ENCODE measurements at places on chromosomes 5 and 9.

DNA sequence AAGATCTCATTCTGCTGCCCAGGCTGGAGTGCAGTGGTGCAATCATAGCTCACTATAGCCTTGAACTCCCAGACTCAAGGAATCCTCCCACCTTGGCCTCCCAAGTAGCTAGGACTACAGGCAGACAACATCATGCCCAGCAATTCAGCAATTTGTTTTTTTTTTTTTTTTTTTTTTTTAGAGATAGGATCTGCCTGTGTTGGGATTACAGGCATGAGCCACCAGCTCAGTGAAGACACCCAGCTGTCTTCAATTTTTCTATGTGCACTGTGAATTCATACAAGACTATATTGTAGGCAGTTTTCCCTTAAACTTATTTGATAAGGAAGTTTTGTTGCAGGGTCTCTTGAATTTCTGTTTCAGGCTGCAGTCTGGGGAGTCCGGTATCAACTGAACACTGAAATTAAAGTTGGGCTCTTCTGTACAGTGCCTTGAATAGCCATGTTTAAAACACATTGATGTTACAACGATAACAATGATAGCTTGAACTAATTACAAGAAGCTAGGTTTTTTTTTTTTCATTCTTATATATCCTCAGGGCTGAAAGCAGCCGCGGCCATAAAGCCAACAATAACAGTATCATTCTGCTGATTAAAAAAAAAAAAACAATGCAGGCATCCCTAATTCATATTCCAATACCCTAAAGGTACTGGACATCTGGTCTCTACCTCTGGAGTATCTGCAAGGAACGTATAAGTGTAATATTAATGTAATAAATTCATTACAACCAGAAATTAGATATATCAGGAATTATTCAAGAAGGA, 63.5 kb downstream of the MPDZ start:
- no peak for DNase-seq

- DNase-seq: no peak
These were observed 118.7 kb upstream of the BOD1 start for GRCh38 chr5:173735184-173735583.

DNA sequence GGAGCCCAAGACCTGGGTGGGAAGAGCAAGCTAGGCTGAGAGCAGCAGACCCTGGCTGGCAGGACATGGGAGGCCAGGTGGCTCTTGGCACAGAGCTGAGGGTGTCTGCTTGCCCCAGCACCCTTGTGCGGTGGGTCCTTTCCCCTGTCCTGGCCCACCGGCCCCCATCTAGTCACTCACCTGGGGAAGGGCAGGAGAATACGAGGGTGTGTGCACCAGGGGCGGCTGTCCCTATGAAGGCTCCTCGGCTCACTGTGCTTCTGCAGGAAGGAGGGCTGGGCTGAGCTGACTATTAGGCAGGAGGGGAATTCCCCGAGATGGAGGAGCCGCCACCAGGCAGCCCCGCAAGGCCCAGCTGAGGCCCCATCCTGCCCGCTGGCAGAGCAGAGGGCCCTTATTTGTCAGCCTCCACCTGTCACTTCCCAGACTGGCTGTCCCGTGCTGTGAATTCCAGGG, 6.1 kb upstream of the TNIP1 start:
- DNase-seq: peak; percentile 33

GRCh38 chr5:148957591-148958202, 105.2 kb downstream of the SH3TC2 start:
- DNase-seq: peak; percentile 55

GRCh38 chr5:73897893-73898292, 271.9 kb downstream of the ARHGEF28 start:
- no peak for DNase-seq

- DNase-seq: no peak
These were observed 48.4 kb downstream of the GSN start for GRCh38 chr9:121316378-121316777.

GRCh38 chr5:59097116-59097515, 514.2 kb downstream of the RAB3C start:
- DNase-seq: no peak

DNA sequence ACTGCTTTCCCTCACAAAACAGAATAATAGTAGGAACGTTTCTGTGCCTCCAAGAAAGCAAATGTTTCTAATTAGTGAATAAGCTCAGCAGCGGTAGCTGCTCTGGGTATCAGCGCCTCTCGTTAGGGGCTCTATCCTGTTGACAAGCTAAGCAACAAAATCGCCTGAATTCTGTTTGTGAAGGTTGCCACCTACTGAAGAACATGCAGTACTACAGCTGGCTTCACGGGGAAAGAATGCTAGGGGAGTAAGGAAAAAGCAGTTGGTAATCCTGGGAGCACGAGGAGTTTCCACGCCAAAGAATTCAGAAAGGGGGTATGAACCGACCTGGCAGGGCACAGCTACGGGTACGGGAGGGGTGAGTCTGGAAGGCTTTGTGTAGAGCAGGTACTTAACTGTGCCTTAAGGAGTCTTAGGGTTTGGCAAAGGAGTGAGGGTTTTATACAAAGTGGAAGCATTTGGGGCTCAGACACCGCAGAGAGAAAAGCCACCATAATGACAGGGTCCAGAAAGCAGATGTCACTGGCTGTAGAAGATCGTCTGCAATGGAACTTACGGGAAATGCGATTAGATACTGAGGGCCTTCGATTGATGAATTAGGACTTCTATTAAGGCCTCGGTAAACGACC, 171.7 kb downstream of the TTC39B start:
- peak; percentile 26 for DNase-seq

- DNase-seq: no peak
These were observed 295.4 kb upstream of the HAPLN1 start for GRCh38 chr5:84016085-84016484.

- no peak for DNase-seq
These were observed 40.0 kb downstream of the NXNL2 start for GRCh38 chr9:88574953-88575352.

GRCh38 chr5:112379542-112380325, 39.3 kb downstream of the EPB41L4A start:
- DNase-seq: no peak

DNA sequence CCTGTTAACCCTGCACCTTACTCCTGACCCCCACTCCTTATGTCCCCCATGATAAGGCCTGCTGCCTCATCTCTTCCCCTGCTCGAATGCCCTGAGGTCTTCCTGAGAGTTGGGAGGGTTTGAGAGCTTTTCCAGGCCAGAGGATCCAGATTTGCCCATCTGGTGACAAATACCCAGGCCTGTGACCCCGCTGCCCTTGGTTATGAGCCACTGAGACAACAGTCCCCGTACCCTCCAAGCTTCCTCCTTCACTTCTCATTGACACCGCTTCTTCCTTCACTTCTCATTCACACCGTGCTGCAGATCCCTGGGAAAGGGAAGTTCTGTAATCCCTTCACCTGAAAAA, 593 bp downstream of the GM2A start:
- DNase-seq: no peak

- no peak for DNase-seq
These were observed 3.1 kb downstream of the NINJ1 start for GRCh38 chr9:93130861-93131481.

- no peak for DNase-seq
These were observed 197.0 kb downstream of the SYK start for GRCh38 chr9:90998573-90998972.

DNA sequence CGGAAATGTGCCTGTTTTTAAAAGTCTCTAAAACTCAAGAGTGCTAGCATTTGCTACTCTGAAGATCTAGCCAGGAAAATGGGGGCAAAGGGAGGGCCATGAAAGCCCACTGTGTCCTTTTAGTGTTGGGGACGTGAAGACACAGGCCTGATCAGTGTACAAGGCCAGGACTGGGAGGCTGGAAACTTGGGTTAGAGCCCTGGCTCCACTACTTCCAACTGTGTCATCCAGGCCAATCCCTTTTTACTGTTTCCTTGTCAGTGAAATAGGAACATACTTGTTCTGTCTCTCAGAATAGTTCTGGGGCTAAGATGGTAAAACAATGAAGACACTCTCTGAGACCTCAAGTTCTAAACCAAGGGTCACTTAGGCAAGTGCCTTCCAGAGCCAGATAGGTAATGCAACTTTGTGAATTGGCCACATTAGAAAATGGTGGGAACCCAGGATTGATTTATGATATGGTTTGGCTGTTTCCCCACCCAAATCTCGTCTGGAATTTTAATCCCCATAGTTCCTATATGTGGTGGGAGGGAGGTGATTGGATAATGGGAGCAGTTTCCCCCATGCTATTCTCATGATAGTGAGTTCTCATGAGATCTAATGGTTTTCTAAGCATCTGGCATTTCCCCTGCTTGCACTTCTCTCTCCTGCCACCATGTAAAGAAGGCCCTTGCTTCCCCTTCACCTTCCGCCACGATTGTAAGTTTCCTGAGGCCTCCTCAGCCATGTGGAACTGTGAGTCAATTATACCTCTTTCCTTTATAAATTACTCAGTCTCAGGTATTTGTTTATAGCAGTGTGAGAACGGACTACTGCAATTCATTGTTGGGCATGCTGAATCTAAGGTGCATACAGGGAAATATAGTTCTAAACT, 30.4 kb upstream of the B4GALT1 start:
- no peak for DNase-seq

- DNase-seq: no peak
These were observed 265.5 kb downstream of the GRIA1 start for GRCh38 chr5:153755913-153756500.

DNA sequence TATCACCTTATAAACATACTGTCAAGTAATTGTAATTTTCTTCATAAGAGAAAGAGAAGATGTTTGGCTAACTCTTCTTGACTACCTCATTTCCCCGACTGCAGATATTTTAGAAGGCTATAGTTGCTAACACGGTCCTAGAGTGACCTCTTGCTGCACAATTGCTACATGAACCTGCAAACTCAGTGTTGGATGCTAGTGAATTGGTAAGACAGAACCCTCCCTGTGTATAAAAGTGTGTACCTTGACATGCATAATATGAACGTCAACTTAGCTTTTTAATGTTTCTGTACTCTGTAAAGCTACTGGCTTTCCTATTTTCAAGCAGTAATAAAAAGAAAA, 46.7 kb upstream of the CER1 start:
- DNase-seq: no peak

DNA sequence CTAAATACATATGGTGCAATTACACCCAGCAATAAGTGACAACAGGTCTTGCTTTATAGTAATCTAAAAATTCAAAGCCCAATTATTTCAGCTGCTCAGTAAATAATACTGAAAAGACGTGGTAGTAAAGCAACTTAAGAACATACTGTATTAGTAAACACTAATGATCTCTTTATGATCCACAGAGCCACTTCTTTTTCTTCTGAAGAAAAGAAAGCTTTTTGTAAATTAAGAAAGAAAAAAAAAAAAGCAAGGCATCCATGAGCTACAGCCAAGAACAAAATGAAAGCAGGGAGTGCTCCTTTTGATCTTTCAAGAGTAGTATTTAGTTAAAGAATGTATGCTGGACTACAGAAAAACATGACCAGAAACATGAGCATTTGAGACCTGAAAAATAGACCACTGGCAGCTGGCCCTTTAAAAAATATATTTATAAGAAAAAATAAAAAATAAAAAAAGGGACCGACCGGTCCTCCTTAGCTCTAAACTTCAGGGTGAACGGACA, 348.7 kb downstream of the GLIS3 start:
- DNase-seq: no peak

- DNase-seq: no peak
These were observed 144.7 kb upstream of the ZNF608 start for GRCh38 chr5:124891179-124891578.

- no peak for DNase-seq
These were observed 47.3 kb downstream of the FAM78A start for GRCh38 chr9:131228988-131229387.

- no peak for DNase-seq
These were observed 333.4 kb downstream of the ICE1 start for GRCh38 chr5:5755888-5756287.

DNA sequence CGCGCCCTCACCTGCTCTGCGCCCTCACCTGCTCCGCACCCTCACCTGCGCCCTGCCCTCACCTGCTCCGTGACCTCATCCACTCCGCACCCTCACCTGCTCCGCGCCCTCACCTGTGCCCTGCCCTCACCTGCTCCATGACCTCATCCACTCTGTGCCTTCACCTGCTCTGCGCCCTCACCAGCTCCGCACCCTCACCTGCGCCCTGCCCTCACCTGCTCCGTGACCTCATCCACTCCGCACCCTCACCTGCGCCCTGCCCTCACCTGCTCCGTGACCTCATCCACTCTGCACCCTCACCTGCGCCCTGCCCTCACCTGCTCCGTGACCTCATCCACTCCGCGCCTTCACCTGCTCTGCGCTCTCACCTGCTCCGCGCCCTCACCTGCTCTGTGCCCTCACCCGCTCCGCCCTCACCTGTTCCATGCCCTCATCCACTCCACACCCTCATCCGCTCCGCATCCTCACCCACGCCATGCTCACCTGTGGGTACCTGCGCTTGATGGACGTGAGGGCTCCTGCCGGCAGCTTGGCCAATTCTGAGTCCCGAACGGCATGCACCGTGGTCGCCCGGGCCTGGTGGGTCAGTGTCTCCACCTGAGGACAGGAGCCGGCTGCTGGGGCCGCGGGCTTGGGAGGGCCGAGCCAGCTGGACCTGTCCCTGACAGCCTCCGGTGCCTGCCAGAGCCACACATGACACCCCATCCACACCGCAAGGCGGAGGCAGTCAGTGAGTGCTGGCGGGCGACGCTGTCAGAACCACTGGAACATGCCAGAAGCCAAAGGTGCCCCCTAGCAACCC, 35.6 kb upstream of the NSMF start:
- DNase-seq: no peak

DNA sequence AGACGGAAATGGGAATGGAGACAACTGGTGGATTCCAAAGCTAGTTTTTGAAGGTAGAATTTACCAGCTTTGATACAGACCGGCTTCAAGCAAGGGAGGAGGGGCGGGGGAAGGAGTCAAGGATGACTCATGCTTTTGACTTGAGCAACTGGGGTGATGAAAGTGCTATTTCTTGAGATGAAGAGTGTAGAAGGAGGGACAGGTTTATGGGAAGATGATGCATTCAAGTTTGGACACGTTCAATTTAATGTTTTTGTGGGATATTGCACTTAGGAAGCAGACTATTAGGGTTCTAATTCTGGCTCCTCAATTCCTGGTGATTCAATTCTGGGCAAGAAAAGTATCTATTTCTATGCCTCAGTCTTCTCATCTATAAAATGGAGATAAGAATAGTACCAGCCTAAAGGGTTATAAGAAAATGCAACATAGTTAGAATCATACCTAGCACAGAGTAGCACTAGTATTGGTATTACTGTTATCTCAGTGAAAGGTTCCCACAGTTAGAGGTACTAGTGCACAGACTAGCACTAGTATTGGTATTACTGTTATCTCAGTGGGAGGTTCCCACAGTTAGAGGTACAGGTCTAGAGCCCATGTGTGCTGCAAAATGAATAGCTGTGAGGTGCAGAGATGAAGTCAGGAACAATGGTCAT, 4.6 kb downstream of the NIPAL4 start:
- no peak for DNase-seq

DNA sequence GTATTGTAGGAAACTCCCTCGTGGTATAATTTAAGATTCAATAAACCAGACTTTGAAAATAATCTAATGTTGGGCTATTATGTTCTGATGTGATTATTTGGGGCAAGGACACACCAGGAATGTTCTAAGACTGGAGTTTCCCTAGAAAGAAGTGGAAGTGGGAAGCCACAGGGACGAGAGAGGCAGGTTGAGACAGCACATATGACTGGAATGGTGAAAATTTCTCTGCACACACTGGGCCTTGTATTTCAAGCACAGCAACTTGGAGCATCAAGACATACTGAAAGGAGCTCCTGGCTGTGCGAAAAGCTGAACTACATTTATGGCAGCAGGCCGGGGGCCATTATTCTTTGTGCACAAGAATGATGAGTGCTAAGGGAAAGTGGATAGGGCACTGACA, 98.2 kb downstream of the CETN3 start:
- no peak for DNase-seq

Data from immature natural killer cell (primary cell).